ENCODE measurements at places on chromosomes 13 and 19.
A peak's percentile ranks its signal among the peaks of the same experiment; 100 is the strongest.

DNA sequence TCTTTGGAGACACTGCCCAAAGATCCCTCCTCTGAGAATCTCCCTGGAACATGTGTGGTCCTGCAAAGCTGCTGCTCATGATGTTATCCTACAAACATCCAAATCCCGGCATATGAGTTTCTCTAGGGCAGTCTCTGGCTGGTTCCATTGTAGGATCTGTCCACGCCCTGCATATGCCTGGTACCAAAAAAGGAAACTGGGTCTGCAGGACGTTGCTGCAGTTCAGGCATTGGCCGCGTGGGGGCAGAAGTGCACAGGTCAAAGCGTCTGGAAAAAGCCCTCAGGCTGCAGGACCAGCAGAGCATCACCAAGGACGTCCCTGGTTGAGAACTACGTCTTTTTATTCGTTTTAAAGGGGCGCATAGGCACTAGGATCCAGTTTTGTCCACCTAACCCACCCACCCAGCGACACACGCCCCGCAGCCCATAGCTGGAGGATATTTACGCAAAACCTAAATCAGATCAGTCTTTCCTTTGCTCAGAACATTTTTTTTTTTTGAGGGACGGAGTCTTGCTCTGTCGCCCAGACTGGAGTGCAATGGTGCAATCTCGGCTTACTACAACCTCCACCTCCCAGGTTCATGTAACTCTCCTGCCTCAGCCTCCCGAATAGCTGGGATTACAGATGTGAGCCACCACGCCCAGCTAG, 12.9 kb upstream of the ZNF564 start:
- H3K36me3 ChIP-seq, result no peaks in the 10 kb centered on the region
- H3K4me3 ChIP-seq, result no peak overlapping the region
- H3K27me3 ChIP-seq, result no peaks in the 10 kb centered on the region
- H3K27ac ChIP-seq, result no peak overlapping the region
- H3K4me1 ChIP-seq, result no peaks in the 10 kb centered on the region

DNA sequence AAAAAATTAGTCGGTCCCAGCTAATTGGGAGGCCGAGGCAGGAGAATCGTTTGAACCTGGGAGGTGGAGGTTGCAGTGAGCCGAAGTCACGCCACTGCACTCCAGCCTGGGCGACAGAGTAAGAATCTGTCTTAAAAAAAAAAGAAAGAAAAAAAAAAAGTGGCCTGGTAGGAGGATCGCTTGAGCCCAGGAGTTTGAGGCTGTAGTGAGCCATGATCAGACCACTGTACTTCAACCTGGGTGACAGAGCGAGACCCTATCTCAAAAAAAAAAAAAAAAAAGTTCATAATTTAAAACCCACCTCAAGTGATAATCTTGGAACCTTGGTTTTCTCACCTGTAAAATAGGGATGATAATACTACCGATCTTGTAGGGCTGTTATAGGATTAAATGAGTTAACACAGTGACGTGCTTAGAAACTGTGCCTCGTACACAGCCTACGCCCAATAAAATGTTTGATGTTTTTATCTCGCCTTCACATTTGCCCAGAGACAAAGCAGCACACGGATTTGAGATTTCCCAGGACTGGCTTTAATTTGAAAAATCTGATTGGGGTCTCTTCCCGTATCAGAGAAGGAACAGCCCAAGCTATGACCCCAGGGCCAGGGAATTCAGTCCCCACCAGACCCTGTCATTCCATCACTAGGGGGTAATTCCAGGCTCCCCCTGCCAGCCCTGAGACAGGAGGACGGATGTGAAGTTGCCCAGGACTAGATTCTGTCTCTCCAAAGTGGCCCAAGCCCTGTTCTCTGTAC, 3.6 kb downstream of the SERTAD1 start:
- H3K36me3 ChIP-seq, result peaks cover 13% of the 10 kb centered on the region
- no peaks in the 10 kb centered on the region for H3K27me3 ChIP-seq
- H3K27ac ChIP-seq, result peak overlapping the region; percentile 99
- H3K4me3 ChIP-seq, result peak overlapping the region; percentile 76
- peaks cover 56% of the 10 kb centered on the region for H3K4me1 ChIP-seq

DNA sequence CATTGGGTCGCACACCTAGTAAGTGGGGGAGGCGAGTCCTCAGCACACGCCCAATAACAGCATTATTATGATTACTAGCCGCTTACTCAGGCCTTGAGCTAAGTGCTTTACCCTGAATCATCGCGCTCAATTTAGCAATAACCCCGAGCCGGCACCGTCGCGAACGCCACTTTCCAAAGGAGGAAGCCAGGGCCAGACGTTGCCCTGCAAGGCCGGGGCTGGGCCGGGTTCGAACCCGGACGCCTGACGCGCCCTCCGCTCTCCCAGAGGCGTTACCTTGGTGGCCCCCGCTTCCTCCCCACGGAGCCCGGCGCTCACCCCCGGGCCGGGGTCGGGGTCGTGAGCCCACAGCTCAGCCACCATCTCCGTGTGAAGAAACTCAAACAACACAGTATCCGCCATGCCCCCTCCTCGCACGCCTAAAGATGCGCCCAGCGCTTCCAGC, at the start of gene TRAPPC6A:
Gene TRAPPC6A (minus strand): TSS at position 421 of the 445 bp plus-strand sequence. CDS start 19 bp downstream, at position 402.
- peak within 1 kb of the TSS; percentile 88 for H3K27ac ChIP-seq
- peaks cover 12% of the 10 kb centered on the region for H3K36me3 ChIP-seq

- no peak overlapping the region for H3K27ac ChIP-seq
- no peaks in the 10 kb centered on the region for H3K4me1 ChIP-seq
- H3K27me3 ChIP-seq, result no peaks in the 10 kb centered on the region
- H3K36me3 ChIP-seq, result no peaks in the 10 kb centered on the region
Observed at GRCh38 chr13:73278186-73278585, 219.4 kb downstream of the KLF5 start.

DNA sequence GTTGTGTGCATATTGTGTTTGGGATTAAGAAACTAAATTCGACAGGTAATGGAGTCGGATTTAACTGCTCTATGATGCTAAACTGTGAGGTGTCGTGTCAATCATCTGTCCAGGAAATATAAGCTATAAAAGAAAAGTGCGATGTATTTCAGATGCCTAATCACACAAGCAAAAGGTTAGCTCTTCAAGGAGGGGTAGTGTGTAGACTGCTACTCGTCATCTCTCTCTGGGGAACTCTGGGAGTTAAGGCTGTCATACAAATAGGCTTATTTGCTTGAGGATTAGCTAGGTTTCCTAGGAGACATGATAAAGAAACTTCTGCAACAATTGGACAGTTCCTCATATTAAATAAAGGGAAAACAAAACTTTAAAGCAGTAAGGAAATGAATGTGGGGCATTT, 462.1 kb downstream of the OLFM4 start:
- H3K4me1 ChIP-seq, result no peaks in the 10 kb centered on the region
- no peaks in the 10 kb centered on the region for H3K36me3 ChIP-seq
- H3K4me3 ChIP-seq, result no peak overlapping the region
- no peak for DNase-seq
- no peak overlapping the region for H3K27ac ChIP-seq
- H3K27me3 ChIP-seq, result no peaks in the 10 kb centered on the region

DNA sequence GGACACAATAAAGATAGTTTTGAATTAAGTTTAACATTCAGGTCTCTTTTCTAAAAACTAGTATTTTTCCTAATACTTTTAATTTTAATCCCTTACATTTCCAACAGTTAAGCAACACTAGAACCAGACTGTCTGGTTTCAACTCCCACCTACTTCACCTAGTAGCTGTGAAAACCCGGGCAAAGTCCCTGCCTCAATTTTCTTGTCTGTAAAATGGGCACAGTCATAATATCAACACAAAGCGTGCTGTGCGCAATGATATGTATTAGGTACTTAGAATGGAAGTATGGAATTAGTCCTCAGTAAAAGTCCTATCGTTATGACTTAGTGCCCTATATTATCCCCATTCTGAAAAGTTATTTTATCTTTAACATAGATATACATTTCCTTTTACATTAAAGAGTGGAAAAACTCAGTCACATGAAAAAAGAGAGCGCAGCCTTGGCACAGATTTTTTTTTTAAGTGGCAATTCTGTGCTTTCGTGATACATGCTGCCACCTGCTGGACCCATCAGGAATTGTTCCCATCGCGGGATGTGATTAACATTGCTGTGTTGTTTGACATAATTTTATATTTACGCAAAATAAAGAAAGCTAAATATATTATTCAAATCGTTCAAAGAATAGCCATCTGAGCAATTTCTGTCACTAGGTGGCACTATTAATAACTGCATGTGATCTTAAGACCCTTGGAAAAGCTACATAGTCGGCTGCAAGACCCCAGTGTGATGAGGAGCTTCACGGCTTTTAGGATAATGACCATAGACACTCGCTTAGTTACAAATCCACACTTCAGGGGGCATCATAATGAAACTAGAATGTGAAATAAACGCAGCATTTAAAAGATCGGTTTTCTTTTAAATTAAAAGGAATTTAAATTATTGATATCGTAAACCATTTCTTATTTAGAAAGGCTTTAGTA, 59.9 kb downstream of the LIG4 start:
- no peaks in the 10 kb centered on the region for H3K36me3 ChIP-seq
- H3K27me3 ChIP-seq, result no peaks in the 10 kb centered on the region
- H3K4me3 ChIP-seq, result no peak overlapping the region
- no peaks in the 10 kb centered on the region for H3K4me1 ChIP-seq
- peak; percentile 69 for DNase-seq

GRCh38 chr19:19050731-19051130, 13.1 kb upstream of the SLC25A42 start:
- no peak overlapping the region for H3K27ac ChIP-seq
- no peak for DNase-seq
- H3K36me3 ChIP-seq, result peaks cover 38% of the 10 kb centered on the region

DNA sequence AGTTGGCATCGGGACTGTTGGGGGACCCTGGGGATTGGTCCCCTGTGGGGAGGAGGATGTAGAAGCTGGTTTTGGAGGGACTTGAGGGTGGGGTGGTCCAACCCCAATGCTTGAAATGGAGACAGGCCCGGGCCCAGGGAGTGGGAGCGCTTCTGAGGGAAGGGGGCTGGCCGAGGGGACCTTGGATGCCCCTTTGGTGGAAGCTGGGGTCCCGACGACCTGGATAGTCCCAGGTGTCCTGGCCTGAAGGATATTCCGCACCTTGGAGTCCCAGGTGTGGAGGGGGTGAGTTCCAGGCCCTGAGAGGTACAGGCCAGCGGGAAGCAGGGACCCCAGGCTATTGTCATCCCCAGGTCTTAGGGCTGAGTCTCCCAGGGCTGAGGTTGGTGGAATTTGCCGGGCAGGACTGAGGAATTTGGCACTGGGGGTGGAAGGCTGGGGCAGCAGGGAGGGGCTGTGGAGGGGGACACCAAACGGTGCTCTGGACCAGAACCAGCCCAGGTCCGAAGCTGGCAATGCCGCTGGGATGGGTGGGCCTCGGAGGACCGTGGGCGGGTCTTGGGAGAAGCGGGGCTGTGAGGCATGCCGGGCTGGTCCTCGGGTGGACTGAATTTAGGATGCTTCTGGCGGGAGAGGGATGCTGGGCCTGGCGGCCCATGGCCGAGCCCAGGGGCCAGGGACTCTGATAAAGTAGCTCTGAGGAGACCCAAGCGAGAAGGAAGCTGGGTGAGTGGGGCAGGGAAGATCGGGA, 1.8 kb downstream of the HDGFL2 start:
- H3K27me3 ChIP-seq, result no peaks in the 10 kb centered on the region
- no peak for DNase-seq
- H3K4me3 ChIP-seq, result peak overlapping the region; percentile 12

GRCh38 chr13:61275736-61276135, 139.9 kb downstream of the PCDH20 start:
- H3K4me3 ChIP-seq, result no peak overlapping the region
- no peak for DNase-seq
- no peaks in the 10 kb centered on the region for H3K27me3 ChIP-seq
- no peaks in the 10 kb centered on the region for H3K36me3 ChIP-seq

DNA sequence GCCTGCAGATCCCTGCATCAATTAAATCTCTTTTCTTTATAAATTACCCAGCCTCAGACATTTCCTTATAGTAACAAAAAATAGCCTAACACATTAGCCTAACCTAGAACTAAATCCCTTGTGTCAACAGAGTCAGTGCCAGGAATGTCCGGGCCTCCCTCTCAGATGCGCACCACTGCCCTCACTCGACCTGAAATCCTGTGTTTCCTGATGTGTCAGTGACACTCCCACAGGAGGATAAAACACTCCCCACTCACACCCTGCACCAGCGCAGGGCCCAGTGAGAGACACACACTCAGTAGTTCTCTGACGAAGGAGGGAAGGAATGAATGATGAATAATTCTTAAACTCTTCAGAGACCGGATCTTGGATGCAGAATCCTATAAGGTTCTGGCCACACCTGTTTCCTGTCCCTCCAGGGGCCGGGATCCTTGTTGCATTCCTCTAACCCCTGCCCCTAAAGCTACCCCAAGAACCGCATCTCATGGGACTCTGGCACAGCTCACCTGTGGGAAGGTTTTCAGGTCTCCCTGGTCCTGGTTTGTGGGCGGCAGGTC, 3.1 kb downstream of the CEACAM3 start:
- H3K36me3 ChIP-seq, result no peaks in the 10 kb centered on the region
- no peak overlapping the region for H3K27ac ChIP-seq
- no peaks in the 10 kb centered on the region for H3K27me3 ChIP-seq

GRCh38 chr19:45406226-45407090, at the start of gene POLR1G:
POLR1G (plus strand) TSS chr19:45406644; CDS start chr19:45406697, 53 bp downstream.
- DNase-seq, result peak; percentile 90
- H3K27me3 ChIP-seq, result no peaks in the 10 kb centered on the region
- peak within 1 kb of the TSS; percentile 77 for H3K4me3 ChIP-seq
- H3K27ac ChIP-seq, result peak within 1 kb of the TSS; percentile 97

DNA sequence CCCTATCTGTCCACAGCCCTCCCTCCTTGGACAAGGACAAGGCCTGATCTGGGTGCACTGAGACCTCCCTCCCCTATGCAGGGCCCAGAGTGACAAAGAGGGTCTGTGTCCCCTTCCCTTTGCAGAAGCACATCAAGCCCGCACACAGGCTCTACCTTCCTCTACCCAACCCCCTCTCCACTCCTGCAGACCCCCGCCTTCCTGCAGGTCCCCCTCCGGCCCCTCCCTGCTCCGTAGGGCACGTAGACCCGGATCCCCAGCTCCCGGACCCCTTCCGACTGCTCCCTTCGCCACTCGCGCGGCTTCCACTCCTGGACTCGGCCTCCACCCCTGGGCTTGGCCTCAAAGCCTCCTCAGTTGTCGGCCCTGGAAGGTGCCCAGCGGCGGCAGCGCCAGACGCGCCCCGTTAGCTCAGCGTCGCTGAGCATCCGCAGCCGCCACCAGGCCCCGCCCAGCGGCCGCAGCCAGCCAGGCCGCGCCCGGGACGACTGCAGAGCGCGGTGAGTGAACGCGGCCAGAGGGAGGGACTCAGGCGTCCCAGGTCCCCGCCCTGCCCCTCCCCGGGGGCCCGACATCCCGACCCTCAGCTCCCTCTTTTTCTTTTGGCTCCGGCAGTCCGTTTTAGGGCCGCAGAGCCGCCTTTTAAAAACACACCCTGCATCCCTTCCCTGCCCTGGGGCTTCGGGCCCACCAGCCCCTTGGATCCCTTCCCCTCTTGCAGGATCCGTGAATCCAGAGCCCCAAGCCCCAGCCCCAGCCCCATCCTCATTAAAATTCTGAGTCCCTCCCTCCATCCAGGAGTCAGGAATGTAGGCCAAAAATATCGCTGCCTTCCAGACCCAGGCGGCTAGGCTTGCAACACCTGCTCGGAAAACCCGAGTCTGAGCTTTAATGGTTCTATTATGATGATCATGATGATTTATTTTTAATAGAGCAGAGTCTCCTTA, 1.5 kb upstream of the MYADM start:
- peaks cover 8% of the 10 kb centered on the region for H3K36me3 ChIP-seq
- peak; percentile 82 for DNase-seq
- H3K27ac ChIP-seq, result peak overlapping the region; percentile 96
- H3K4me1 ChIP-seq, result peaks cover 24% of the 10 kb centered on the region
- H3K27me3 ChIP-seq, result no peaks in the 10 kb centered on the region

- DNase-seq, result no peak
- no peaks in the 10 kb centered on the region for H3K36me3 ChIP-seq
- no peak overlapping the region for H3K27ac ChIP-seq
- peak overlapping the region; percentile 50 for H3K4me3 ChIP-seq
- no peaks in the 10 kb centered on the region for H3K27me3 ChIP-seq
Observed at GRCh38 chr13:112605531-112605990, 17.6 kb upstream of the TUBGCP3 start.

GRCh38 chr13:23377983-23378632, 55.4 kb downstream of the SACS start:
- no peak overlapping the region for H3K4me3 ChIP-seq
- no peaks in the 10 kb centered on the region for H3K27me3 ChIP-seq
- H3K27ac ChIP-seq, result no peak overlapping the region
- peaks cover 17% of the 10 kb centered on the region for H3K4me1 ChIP-seq
- H3K36me3 ChIP-seq, result no peaks in the 10 kb centered on the region
